ENCODE measurements at places on chromosomes 2 and 18.

- peak; percentile 80 for DNase-seq
Observed at GRCh38 chr2:127217470-127218325, 2.4 kb downstream of the CYP27C1 start.

GRCh38 chr18:35159782-35160181 lies 81.1 kb upstream of the ZNF397 start:
- DNase-seq: no peak

DNA sequence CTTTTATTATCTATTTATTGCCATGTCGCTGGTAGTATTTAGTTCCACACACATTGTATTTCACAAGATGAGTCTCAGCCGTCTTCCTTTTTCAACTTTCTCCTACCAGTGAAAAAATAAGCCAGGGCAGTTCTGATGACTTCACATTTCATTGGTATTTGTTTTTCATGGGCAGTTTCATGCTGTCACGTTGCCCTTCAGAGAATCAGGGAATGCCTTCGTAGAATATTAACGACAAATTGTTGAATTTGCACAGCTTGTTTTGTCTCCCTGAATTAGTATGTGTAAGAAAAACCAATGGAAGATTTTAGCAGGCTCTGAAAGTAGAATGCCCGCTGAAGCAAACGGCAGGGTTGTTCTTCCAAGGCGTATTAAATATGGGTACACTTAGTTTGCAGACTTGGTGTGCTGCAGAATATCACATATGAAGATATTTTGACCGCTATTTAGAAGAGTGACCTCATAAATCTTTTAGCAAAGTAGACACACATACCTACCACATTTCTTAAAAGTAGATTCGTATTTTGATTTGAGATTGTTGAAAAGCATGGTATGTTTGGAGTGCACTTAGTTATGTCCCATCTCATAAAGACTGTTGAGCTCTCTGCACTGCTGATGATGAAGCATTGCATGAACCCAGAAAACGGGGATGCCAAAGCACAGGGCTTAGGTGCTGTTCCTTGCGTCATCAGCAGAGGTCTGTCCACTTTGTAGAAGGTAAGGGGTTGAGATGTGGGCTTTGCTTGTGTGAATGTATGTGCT lies 2.9 kb downstream of the NEDD4L start:
- no peak for DNase-seq

- no peak for DNase-seq
Observed at GRCh38 chr2:96890726-96891385, 21.0 kb upstream of the SEMA4C start.

GRCh38 chr2:120052597-120052996 lies 39.7 kb downstream of the EPB41L5 start:
- peak; percentile 72 for DNase-seq

GRCh38 chr2:168255103-168255502 lies 7.7 kb upstream of the STK39 start:
- DNase-seq: no peak

GRCh38 chr18:27478459-27478858 lies 293.4 kb upstream of the CHST9 start:
- DNase-seq: no peak

DNA sequence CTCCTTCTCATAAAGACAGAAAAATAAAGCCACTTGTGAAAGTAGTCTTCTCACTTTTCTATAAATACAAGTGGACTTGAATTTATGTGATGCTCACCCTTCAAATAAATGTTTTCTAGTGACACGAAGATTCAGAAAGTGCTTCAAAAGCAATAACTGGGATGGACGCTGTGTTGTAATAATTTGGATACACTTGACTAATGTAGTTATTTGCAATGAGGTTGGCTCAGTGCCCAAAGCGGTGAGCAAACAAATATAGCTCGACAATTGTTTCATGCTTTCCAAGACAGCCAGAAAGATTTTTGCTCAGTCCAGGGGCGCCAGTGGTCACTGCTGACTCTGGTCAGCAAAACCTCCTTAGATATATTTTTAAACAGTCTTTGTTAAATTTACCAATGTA lies 278.6 kb upstream of the KLHL14 start:
- no peak for DNase-seq

GRCh38 chr2:107806901-107807300 lies 19.8 kb upstream of the RGPD4 start:
- DNase-seq: no peak

DNA sequence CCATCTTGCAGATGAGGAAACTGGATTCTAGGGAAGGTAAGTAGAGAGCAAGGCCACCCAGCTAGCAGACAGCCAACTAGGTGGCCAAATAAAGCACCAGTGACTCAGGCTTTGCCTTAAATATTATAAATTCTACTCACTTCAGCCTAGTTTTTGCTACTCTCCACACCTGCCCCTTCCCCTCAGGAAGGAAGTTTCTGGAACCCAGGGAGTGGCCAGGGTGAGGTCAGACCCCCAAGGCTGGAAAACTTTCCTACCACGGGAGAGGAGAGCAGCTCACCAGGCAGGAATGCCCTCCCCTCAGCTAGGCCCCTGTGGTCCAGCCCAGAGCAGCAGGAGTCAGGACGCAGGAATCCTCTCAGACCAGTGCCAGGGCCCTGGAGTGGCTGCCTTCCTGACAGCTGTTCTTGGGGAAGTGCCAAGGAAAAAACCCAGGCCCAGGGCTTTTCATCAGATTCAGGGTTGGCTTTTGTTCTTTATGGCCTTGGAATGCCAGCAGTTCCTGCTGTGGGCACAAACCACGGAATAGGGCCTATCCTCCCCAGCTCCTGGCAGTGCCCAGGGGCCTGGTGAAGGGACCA lies 5.1 kb upstream of the PAX8 start:
- DNase-seq: peak; percentile 96

GRCh38 chr2:88197732-88198131 lies 27.6 kb downstream of the THNSL2 start:
- no peak for DNase-seq

- DNase-seq: no peak
Observed at GRCh38 chr18:1657876-1658275, 753.2 kb downstream of the ADCYAP1 start.

GRCh38 chr18:6203791-6204190 lies 210.9 kb downstream of the L3MBTL4 start:
- no peak for DNase-seq

DNA sequence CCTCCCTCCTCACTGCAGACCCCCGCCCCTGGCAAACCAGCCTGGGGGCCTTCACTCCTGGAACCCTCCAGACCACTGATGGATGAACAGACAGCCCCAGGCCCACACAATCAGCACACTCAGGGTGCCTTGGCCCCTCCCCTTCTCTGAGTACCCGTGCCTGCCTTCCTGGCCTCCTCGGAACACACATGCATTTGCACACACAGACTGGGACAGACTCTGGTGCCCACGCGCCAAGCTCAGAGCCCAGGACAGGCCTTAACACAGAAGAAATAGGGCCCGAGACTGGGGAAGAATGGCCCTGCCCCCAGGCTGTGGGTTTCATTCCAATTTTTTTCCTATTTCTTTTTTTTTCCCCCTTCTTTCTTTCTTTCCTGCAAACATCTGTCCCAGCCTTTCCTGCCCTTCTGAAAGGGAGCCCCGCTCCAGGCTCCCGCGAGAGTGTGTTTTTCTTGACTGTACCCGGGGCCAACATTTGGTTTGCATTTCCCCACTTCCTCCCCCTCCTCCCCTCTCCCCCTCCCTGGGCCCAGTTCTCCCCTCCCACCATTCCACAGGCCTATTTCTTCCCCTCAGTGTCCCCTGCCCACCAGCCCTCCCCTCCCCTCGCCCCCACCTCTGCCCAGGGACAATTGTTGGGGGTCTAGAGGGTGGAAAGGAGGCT lies 618 bp upstream of the TNS1 start:
- DNase-seq: peak; percentile 52

GRCh38 chr2:230443541-230443940 lies 27.5 kb downstream of the SP100 start:
- DNase-seq: peak; percentile 81

DNA sequence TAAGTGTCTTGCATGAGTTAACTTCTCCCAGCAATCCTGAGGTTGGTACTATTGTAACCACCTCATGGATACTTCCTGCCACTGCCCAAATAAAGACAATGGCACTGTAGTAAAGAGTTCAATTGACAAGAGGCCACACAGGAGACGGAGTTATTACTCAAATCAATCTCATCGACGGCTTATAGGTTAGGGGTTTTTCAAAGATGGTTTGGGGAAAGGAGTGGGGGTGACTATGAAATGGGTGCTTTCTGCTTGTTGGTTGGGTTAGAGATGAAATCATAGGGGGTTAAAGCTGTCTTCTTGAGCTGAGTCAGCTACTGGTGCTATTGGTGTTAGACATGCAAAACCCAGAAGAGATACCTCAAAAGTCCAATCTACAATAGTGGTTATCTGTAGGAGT lies 1258.0 kb upstream of the ZEB2 start:
- no peak for DNase-seq

GRCh38 chr2:101734505-101735165 lies 37.1 kb downstream of the MAP4K4 start:
- DNase-seq: no peak

DNA sequence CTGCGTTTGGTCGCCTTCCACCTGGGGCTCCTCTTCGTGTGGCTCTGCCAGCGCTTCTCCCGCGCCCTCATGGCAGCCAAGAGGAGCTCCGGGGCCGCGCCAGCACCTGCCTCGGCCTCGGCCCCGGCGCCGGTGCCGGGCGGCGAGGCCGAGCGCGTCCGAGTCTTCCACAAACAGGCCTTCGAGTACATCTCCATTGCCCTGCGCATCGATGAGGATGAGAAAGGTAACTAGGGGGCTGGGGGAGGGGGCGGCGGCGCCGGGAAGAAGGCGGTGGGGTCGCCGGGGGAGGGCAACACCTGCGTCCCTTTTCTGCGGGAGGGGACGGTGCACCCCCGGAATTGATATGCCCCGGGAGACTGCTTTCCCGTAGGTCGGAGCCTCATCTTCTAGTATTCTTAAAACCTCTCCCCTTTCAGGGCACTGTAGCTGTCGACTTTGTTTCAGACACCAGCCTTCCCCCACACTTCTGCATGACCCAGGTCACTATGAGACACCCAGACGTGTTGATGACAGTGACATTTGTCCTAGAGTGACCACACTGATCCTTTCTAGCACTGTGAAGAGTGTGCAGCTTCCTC lies 755 bp downstream of the SPAST start:
- peak; percentile 6 for DNase-seq

DNA sequence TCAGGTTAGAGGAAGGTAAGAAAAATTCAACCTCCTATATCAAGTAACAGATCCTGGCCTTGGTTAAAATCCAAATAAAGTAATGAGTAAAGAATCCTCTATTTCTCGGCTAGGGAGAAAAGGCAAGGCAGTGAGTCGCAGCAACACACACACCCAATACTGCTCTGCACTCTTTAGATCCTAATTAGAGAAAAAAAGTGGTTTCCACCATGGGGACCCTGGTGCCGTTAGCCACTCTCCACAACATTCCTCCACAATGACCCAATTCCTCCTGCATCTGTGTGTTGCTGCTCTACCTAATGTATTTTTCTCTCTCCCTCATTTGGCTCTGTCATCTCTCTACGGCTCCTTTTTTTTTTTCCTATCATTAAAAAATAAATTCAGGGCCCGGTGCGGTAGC lies 462.7 kb downstream of the METTL4 start:
- peak; percentile 64 for DNase-seq

DNA sequence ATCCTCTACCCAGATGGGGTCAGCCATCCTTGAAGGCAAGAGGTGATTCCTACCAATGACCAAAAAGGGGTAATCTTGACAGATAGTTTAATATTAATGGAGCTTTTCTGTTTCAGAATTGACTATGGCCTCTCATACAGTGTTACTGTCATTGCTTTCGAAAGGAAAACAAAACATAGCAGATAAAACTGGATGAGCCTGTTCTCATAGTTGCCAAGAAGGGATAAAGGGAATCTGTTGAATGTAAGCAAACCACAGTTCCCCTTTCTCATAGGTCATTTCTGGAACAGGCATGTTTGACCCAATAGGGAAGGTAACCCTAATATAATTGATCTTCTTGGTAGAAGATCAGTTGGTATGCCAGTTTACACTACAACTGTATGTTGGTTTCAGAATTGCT lies 1.6 kb downstream of the RAB27B start:
- no peak for DNase-seq

DNA sequence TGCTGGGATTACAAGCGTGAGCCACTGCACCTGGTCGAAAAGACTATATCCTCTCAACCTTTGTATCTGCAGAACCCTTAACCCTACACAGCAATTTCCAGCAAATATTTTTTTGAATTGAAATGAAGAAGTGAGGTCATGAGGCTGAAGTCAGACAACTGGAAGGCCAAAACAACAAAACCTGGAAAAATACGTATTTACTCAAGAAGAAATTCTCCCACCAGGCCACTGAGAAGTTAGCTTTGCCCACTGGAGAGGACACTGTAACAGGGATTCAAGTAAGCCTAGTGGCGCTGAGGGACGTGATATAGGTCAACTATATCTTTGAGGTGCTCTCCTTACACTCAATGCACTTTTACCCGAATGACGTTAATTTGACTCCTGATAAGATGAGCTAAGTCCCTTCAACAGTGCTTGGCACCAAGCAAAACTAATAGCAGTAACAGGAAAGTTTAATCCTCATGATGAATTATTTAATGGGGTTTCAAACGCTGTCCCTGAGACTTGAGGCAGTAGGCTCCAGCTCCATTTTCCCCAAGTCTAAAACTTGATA lies 1.9 kb downstream of the HDLBP start:
- DNase-seq: no peak

DNA sequence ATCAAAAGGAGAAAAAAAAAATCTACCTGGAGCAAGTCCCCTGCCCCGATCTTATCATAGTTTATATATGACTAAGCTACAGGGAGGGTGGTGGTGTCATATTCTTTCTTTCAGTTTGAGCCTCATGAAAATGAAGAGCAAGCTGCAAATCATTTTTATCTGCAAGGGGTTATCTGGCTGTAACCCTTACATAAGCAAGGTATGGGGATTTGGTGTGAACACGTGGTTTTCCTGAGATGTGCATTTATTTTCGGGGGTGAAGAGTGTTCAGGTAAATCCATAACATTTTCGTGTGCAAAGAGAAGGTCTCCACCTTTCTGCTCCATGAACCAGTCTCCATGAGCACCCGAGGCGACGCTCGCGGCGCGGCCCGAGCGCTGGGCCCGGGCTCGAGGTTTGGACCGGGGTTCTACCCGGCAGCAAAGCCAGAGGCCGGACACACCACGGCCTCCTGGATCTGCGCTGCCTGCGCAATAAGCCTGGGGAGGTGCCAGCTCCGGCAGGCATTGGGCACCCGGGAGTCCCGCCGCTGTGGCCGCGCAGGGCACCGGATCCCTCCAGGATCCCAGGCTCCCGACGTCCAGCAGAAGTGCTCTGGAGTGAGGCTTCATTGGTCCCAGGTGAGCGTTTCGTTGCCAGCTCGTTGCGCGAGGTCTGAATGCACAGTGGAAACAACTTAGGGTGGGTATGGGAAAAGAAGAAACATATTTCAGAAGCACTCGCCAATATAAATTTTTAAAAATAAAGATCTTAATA lies 36.1 kb upstream of the GPD2 start:
- DNase-seq: peak; percentile 83

DNA sequence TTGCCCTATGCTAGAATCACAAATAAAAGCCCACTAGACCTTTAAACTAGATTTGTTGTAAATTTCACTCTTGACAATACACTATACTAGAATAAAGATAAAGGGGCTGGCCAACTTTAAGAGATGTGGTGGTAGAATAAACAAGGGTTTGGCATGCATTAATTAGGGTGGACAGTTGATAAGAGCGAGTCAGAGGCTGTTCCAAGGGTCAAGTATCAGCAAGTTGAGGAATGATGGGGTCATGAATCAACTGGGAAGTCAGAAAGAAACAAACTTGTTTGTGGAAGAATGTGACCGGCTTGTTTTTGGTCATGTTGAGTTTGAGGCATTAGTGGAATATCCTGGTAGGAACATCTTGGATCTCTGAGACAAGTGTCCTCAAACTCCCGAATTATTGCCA lies 398.3 kb upstream of the TNP1 start:
- peak; percentile 20 for DNase-seq

Measured in EL (cell line).